Pancreas (tissue), 10 donors: ENCODE measurements at places on chromosomes 7 and 10.

GRCh38 chr7:31020652-31021051 is 31.5 kb upstream of the ADCYAP1R1 start:
- H3K27me3 ChIP-seq = no peaks in the 10 kb centered on the region
- H3K4me3 ChIP-seq = no peak overlapping the region
- no peak for DNase-seq
- no peak overlapping the region for H3K27ac ChIP-seq
- H3K36me3 ChIP-seq = no peaks in the 10 kb centered on the region
- no peaks in the 10 kb centered on the region for H3K4me1 ChIP-seq

- no peak for DNase-seq
- H3K27ac ChIP-seq = no peak overlapping the region
- no peaks in the 10 kb centered on the region for H3K27me3 ChIP-seq
- H3K36me3 ChIP-seq = no peaks in the 10 kb centered on the region
- no peak overlapping the region for H3K4me3 ChIP-seq
- H3K4me1 ChIP-seq = no peaks in the 10 kb centered on the region
These were observed 50.5 kb upstream of the TRIM8 start for GRCh38 chr10:102593804-102594079.

- DNase-seq = no peak
- no peak overlapping the region for H3K27ac ChIP-seq
- no peaks in the 10 kb centered on the region for H3K27me3 ChIP-seq
- H3K4me1 ChIP-seq = no peaks in the 10 kb centered on the region
- no peak overlapping the region for H3K4me3 ChIP-seq
These were observed 93.2 kb downstream of the LANCL2 start for GRCh38 chr7:55458351-55458750.

GRCh38 chr7:7579638-7580037 is 13.0 kb downstream of the MIOS start:
- H3K36me3 ChIP-seq = no peaks in the 10 kb centered on the region
- no peak for DNase-seq
- no peak overlapping the region for H3K27ac ChIP-seq

- no peak overlapping the region for H3K27ac ChIP-seq
- DNase-seq = no peak
- H3K4me3 ChIP-seq = no peak overlapping the region
- H3K4me1 ChIP-seq = no peaks in the 10 kb centered on the region
- no peaks in the 10 kb centered on the region for H3K27me3 ChIP-seq
- H3K36me3 ChIP-seq = peaks cover 7% of the 10 kb centered on the region
These were observed 122.3 kb downstream of the NRP1 start for GRCh38 chr10:33212061-33212748.

GRCh38 chr10:50619882-50620281 is 3.9 kb downstream of the SGMS1 start:
- H3K4me1 ChIP-seq = peaks cover 15% of the 10 kb centered on the region
- H3K36me3 ChIP-seq = no peaks in the 10 kb centered on the region
- H3K27me3 ChIP-seq = no peaks in the 10 kb centered on the region
- no peak for DNase-seq

GRCh38 chr7:129332254-129333035 is 101.8 kb upstream of the STRIP2 start:
- H3K27ac ChIP-seq = no peak overlapping the region
- H3K36me3 ChIP-seq = no peaks in the 10 kb centered on the region
- H3K4me3 ChIP-seq = no peak overlapping the region
- H3K4me1 ChIP-seq = peaks cover 8% of the 10 kb centered on the region
- H3K27me3 ChIP-seq = no peaks in the 10 kb centered on the region
- no peak for DNase-seq

- no peaks in the 10 kb centered on the region for H3K36me3 ChIP-seq
- no peak for DNase-seq
- no peak overlapping the region for H3K27ac ChIP-seq
These were observed 151.3 kb upstream of the NPVF start for GRCh38 chr7:25379351-25380300.

DNA sequence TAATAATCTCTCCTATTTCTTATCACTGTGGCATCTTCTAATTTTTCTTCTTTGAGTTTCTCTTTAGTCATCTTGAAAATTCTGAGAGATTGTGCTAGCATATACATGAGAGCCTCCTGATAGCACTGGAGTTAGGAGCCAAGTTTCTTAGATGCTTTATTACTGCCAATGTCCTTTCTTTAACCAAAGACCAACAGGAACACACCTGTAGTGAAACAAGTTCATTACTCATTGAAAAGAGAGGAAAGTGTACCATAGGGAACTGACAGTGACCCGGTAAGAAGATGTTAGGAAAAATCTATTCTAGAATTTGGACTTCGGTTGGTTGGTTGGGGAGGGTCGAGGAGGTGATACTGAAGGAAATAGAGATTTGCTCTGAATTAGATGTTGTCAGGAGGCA is 27.1 kb upstream of the CD36 start:
- no peak for DNase-seq
- no peaks in the 10 kb centered on the region for H3K27me3 ChIP-seq
- H3K36me3 ChIP-seq = no peaks in the 10 kb centered on the region

DNA sequence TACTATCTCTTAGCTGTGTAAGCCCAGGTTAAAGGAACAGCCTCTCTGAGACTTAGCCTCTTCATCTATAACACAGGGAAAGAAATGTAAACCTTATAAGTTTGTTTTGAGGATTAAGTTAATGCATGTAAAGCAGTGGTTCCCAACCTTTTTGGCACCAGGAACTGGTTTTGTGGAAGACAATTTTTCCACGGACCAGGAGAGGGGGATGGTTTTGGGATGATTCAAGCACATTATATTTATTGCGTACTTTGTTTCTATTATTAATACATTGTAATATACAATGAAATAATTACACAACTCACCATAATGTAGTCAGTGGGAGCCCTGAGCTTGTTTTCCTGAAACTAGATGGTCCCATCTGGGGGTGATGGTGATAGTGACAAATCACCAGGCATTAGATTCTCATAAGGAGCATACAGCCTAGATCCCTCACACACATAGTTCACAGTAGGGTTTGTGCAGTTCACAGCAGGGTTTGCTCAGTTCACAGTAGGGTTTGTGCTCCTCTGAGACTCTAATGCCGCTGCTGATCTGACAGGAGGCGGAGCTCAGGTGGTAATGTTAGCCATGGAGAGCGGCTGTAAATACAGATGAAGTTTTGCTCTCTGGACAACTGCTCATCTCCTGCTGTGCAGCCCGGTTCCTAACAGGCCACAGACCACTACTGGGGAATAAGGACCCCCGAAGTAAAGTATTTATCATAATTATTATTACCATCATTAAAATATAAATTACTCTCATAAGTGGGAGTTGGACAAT is 41.3 kb upstream of the ANK3 start:
- H3K27me3 ChIP-seq = no peaks in the 10 kb centered on the region
- DNase-seq = no peak
- H3K27ac ChIP-seq = no peak overlapping the region
- no peak overlapping the region for H3K4me3 ChIP-seq
- H3K4me1 ChIP-seq = no peaks in the 10 kb centered on the region
- no peaks in the 10 kb centered on the region for H3K36me3 ChIP-seq

GRCh38 chr7:101936611-101937231 is 119.3 kb downstream of the CUX1 start:
- peak; percentile 33 for DNase-seq
- H3K36me3 ChIP-seq = no peaks in the 10 kb centered on the region
- H3K27ac ChIP-seq = no peak overlapping the region
- no peaks in the 10 kb centered on the region for H3K4me1 ChIP-seq
- no peaks in the 10 kb centered on the region for H3K27me3 ChIP-seq

DNA sequence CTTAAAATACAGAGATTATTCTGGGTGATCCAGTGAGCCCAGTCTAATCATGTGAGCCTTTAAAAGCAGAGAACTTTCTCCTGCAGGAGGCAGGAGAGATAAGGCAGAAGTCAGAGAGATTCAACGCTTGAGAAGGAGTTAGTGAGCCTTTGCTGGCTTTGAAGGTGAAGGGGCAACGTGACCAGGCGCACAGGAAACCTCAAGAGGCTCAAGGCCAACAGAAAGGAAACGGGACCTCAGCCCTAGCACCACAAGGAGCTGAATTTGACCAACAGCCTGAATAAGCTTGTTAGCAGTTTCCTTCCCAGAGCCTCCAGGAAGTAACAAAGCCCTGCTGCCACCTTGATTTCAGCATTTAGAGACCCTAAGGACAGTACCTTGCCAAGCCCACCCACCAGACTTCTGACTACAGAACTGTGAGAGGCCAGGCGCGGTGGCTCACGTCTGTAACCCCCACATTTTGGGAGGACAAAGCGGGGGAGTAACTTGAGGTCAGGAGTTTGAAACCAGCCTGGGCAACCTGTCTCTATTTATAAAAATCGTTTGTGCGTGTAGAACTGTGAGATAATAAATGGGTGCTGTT is 87.3 kb upstream of the KAT6B start:
- H3K27me3 ChIP-seq = no peaks in the 10 kb centered on the region
- no peak for DNase-seq
- H3K4me1 ChIP-seq = no peaks in the 10 kb centered on the region
- no peaks in the 10 kb centered on the region for H3K36me3 ChIP-seq
- H3K4me3 ChIP-seq = no peak overlapping the region

GRCh38 chr10:129131457-129132132 is 335.4 kb upstream of the MGMT start:
- H3K27me3 ChIP-seq = no peaks in the 10 kb centered on the region
- no peaks in the 10 kb centered on the region for H3K36me3 ChIP-seq
- H3K27ac ChIP-seq = no peak overlapping the region
- no peak overlapping the region for H3K4me3 ChIP-seq

- peaks cover 13% of the 10 kb centered on the region for H3K36me3 ChIP-seq
- no peaks in the 10 kb centered on the region for H3K27me3 ChIP-seq
- no peak for DNase-seq
- no peaks in the 10 kb centered on the region for H3K4me1 ChIP-seq
These were observed 46.5 kb downstream of the DLD start for GRCh38 chr7:107937531-107937930.

DNA sequence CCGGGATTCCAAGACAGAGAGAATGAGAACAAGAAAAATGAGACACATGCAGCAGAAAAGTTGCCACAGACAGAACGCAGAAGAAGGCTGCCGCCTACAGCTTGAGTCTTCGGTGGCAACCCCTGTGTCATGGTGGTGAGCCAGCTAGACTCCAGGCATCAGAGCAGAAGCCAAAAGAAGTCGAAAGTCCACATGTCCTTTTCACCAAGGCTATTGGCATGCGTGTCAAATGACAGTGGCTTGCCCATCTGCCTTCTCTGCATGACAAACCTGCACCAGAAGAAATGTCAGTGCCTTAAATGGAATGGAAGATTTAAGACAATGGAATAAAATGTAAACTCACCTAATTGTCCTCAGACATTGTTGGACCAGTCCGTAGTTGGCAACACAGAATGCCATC is 93.9 kb upstream of the NPSR1 start:
- no peak overlapping the region for H3K27ac ChIP-seq
- DNase-seq = no peak
- no peaks in the 10 kb centered on the region for H3K27me3 ChIP-seq

DNA sequence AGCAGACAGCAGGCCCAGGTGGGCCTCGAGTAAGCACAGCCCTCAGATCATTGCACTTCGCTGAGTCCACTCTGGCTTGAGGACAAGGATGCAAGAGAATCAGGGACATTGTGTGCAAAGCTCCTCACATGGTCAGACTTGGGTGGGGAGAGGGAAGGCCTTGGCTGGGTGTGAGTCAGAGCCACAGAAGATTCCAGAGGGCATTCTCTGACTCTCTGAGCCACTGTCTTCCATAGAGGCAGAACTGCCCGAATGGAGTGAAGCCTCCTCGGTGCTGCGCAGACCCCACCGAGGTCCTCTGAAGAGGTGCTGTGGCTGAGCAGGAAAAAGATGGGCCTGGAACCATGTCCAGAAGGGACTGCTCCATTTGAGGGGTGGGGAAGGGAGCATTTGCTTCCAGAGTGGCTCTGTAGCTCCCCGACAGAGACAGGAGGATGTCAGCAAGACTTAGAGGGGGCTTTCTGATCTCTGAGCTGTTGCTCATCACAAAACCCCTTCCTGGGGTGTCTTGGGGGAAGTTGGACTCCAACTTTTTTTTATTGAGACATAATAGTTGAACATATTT is 120.8 kb downstream of the PTPN20 start:
- H3K27me3 ChIP-seq = no peaks in the 10 kb centered on the region
- H3K4me3 ChIP-seq = no peak overlapping the region
- H3K4me1 ChIP-seq = no peaks in the 10 kb centered on the region
- no peak overlapping the region for H3K27ac ChIP-seq
- no peaks in the 10 kb centered on the region for H3K36me3 ChIP-seq
- DNase-seq = peak; percentile 5

- peak overlapping the region; percentile 79 for H3K4me3 ChIP-seq
- H3K4me1 ChIP-seq = peaks cover 25% of the 10 kb centered on the region
- DNase-seq = no peak
- peak overlapping the region; percentile 88 for H3K27ac ChIP-seq
- no peaks in the 10 kb centered on the region for H3K36me3 ChIP-seq
- no peaks in the 10 kb centered on the region for H3K27me3 ChIP-seq
These were observed 844 bp upstream of the KAT6B start for GRCh38 chr10:74825371-74826141.

- H3K27me3 ChIP-seq = no peaks in the 10 kb centered on the region
- peak; percentile 42 for DNase-seq
- H3K36me3 ChIP-seq = no peaks in the 10 kb centered on the region
- peaks cover 16% of the 10 kb centered on the region for H3K4me1 ChIP-seq
- H3K4me3 ChIP-seq = no peak overlapping the region
These were observed 2.0 kb downstream of the YWHAG start for GRCh38 chr7:76356823-76357222.

- H3K36me3 ChIP-seq = no peaks in the 10 kb centered on the region
- no peaks in the 10 kb centered on the region for H3K4me1 ChIP-seq
- no peak overlapping the region for H3K4me3 ChIP-seq
- H3K27me3 ChIP-seq = no peaks in the 10 kb centered on the region
- no peak for DNase-seq
These were observed 30.7 kb upstream of the APBB1IP start for GRCh38 chr10:26407406-26407969.

DNA sequence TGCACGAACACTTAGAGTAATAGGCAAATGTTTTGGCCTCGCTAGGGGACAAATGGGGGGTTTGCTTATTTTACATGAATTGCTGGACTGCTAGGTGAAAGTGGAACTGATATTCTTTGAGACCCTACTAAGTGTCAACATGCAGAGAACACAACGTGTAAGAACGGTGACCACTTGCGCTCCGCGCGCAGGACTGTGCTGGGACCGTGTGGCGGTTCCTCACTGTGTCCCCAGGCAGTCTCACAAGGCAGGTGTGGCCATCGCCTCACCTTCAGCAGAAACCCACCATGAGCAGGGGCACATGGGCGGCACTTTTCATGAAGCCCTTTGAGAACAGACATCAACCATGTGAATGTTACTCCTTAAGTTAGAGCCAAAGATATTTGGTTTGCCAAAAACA is 27.2 kb downstream of the PTPRN2 start:
- DNase-seq = no peak
- H3K27me3 ChIP-seq = no peaks in the 10 kb centered on the region
- no peak overlapping the region for H3K27ac ChIP-seq
- no peak overlapping the region for H3K4me3 ChIP-seq

DNA sequence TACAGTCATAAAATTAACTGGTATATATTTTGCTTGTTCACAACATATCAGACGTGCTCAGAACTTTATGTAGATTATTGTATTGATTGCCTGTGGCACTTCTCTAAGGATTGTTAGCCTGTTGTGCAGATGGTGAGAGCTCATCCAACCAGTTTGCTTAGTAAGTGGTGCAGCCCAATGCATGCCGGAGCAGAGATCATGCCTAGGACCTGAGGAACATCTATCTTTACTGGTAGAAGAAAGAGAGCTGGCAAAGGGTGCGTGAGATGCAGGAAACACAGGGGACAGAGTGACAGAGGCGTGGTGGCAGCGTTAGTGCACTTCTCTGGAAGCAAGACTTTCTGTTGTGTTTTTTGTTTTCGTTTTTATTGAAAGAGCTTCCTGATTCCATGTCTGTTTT is 35.9 kb downstream of the CCM2 start:
- H3K4me3 ChIP-seq = no peak overlapping the region
- no peak overlapping the region for H3K27ac ChIP-seq
- no peaks in the 10 kb centered on the region for H3K4me1 ChIP-seq
- DNase-seq = no peak
- H3K36me3 ChIP-seq = no peaks in the 10 kb centered on the region
